Mesothelial cell of epicardium (in vitro differentiated cells): ENCODE measurements at places on chromosomes 4 and X. TPM values are rescaled to one million over a fixed set of nuclear protein-coding genes. Genes with fewer than 3 reads are reported as not detected.

FSTL5 gene
- 0.04 to 0.16 TPM (median 0.09 TPM) in 3 replicates for total RNA-seq

PFKFB1 gene
- total RNA-seq, result 0.83 to 1.1 TPM (median 1.1 TPM) in 3 replicates

ZNF157 gene
- 0.68 to 1.1 TPM (median 0.69 TPM) in 3 replicates for total RNA-seq

ACOT9 gene
- 29.0 to 32.7 TPM (median 32.5 TPM) in 3 replicates for total RNA-seq

BST1 gene
- 0.42 to 1.0 TPM (median 0.58 TPM) in 3 replicates for total RNA-seq

PABPC5 gene
- 6.8 to 8.4 TPM (median 7.4 TPM) in 3 replicates for total RNA-seq

KIF4A gene
- total RNA-seq, result 12.2 to 13.1 TPM (median 12.7 TPM) in 3 replicates

SHROOM4 gene
- total RNA-seq, result 15.1 to 15.4 TPM (median 15.4 TPM) in 3 replicates

NHSL2 gene
- 22.8 to 24.6 TPM (median 24.0 TPM) in 3 replicates for total RNA-seq

DNA sequence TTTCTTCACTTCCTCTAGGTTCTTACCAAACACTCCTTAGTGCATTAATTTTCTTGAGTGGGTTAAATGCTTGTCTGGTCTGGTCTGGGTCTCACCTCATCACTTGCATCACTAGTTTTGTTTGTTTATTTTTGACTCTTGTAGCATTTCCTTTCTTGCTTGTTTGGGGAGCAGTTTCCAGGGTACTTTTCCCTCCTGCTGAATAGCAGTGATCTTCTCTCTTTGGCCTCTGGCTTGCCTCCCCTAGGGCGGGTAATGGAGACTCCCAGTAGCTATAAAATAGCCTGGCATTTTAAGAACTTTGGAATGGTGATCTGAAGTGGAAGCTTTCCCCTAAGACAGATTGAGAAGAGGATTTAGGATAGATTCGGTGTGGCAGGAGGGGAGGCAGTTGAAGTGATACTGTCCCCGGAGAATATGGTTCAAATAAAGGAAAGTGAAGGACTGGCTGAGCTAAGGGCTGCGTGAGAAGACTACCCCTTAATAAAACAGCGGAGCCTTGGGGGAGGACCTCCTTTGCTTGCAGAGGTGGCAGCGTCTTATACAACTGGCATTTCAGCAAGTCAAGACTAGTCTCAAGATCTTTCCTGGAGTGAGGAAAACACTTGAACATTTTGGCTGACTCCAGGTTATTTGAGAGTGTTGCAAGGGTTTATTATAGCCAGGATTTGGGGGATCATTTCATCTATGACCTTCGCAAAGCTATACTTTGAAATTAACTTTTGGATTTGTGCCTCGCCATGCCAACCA lies 190.6 kb downstream of the FRAS1 start:
- DNase-seq, result no peak

DNA sequence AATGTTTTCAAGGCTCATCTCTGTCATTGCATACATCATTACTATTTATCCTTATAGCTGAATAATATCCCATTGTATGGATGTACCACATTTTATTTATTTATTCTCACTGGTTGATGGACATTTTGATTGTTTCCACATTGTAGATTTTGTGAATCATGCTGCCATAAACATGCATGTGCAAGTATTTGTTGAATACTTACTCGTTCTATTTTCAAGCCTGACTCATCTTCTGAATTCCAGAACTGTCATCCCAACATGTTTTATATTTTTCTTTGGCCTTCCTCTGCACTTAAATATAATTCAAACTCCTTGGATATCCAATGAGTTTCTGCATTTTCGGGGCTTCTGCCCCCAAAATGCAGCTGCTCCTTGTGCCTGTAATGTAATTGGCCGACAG lies 77.6 kb downstream of the MXRA5 start:
- DNase-seq, result no peak

GRCh38 chr4:138111462-138112000 lies 130.6 kb downstream of the SLC7A11 start:
- no peak for DNase-seq

GRCh38 chrX:55839485-55839884 lies 121.9 kb downstream of the RRAGB start:
- no peak for DNase-seq

GRCh38 chr4:121706595-121707021 lies 9.8 kb upstream of the ANXA5 start:
- DNase-seq, result no peak

- DNase-seq, result no peak
Observed at GRCh38 chrX:28757290-28757689, 170.0 kb downstream of the IL1RAPL1 start.

DNA sequence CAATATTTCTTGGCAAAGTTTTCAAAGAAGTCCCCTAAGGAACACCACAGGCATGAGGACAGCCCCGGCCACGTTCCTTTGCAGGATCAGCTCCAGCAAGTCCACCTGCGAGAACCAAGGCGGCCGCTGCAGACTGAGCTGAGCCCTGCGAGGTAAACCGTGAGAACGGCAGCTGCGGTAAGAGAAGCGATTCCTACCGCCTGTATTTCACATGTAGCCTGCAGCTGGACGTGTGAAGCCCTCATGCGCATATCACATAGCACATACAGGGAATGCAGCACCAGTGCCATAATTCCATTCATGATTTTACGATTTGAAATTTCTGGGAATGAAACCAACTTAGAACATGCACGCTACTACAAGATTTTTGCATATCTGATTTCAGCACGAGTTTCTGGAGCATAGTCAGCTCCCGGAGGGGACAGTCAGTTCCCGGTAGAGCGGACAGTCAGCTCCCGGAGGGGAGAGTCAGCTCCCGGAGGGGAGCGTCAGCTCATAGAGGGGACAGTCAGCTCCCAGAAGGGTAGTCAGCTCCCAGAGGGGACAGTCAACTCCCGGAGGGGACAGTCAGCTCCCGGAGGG lies 41.7 kb downstream of the FGFRL1 start:
- no peak for DNase-seq

DNA sequence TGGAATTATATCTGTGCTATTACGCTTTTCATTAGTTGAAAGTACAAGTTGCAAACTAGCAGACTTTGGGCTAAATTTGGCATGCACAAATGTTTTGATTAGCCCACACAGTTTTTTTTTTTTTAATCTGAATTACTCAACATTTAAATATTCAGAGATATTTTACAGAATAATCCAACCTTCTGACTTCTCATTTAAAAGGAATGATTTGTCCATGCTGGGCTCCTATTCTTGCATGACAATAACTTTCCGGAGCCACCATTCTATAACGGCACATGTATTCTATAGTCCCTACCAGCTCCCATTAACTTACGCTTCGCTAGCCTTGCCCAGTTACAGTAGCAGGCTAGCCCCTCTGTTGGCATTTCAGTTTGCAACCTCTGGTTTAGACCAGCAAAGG lies 219.3 kb upstream of the FTHL17 start:
- no peak for DNase-seq

GRCh38 chr4:139639654-139640053 lies 26.0 kb upstream of the MGST2 start:
- no peak for DNase-seq

- DNase-seq, result no peak
Observed at GRCh38 chrX:113400193-113400704, 559.6 kb upstream of the AMOT start.

- no peak for DNase-seq
Observed at GRCh38 chr4:7892212-7893019, 47.2 kb downstream of the AFAP1 start.

DNA sequence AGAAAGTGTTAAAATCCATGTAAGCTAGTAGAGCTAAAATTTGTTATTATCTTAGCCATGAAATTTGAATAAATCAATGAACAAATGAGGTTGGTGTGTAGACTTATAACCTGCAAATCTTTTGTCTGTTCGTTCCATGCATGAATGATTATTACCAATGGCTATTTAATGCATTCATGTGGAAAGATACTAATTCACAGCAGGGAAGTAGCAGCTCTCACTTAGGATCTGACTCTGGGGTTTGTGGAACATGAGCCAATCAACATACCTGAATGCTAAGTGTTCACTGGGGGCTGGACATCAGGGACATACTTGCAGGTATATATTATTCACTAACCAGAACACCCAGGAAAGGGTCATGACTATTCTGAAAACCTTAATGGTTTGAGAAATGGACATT lies 444.1 kb downstream of the STIM2 start:
- DNase-seq, result no peak

- DNase-seq, result no peak
Observed at GRCh38 chr4:73593631-73594241, 26.5 kb downstream of the RASSF6 start.

DNA sequence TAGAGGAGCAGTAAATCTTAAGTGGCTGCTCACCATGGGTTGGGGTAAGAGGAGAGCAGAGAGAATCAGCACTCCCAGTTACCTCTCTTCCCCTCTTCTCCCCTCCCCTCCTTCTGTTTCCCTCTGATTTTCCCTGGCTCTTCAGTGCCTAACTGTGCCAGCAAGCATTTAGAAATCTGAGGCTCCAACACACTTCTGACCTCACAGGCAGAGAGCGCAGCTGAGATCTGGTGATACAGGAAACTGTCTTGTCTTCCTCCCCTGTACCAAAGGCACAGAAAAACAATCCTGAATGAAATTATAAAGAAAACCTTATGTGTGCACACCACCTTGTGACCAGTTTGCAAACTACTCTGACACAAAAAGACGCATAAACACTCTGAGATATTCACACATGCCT lies 82.4 kb upstream of the SMIM10 start:
- DNase-seq, result no peak

DNA sequence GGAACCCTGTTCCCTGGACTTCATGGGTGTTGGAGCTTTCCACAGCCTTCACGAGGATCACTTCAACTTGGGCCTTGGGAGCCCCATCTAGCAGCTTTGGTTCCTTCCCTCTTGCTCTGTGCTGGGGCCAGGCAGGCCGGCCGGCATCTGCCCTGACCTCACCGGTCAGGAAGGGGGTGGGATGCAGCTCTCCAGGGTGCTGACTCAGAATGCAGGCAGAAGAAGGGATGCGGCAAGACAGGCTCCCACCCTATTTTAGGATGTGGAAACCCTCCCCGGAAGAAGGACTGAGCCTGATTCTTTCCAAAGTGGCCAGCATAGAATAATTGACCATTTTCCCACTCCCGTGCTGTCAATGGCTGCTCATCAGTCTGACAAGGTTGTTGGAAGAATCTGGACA lies 47.1 kb downstream of the FHDC1 start:
- DNase-seq, result no peak

GRCh38 chr4:83503974-83504373 lies 19.1 kb upstream of the ABRAXAS1 start:
- no peak for DNase-seq

- DNase-seq, result no peak
Observed at GRCh38 chr4:135282676-135283075, 1081.1 kb upstream of the PABPC4L start.

- no peak for DNase-seq
Observed at GRCh38 chr4:75714011-75714410, 10.4 kb upstream of the USO1 start.

GRCh38 chr4:117773064-117773936 lies 261.0 kb upstream of the NDST3 start:
- no peak for DNase-seq

- DNase-seq, result no peak
Observed at GRCh38 chr4:34170946-34171345, 2073.4 kb downstream of the ARAP2 start.

DNA sequence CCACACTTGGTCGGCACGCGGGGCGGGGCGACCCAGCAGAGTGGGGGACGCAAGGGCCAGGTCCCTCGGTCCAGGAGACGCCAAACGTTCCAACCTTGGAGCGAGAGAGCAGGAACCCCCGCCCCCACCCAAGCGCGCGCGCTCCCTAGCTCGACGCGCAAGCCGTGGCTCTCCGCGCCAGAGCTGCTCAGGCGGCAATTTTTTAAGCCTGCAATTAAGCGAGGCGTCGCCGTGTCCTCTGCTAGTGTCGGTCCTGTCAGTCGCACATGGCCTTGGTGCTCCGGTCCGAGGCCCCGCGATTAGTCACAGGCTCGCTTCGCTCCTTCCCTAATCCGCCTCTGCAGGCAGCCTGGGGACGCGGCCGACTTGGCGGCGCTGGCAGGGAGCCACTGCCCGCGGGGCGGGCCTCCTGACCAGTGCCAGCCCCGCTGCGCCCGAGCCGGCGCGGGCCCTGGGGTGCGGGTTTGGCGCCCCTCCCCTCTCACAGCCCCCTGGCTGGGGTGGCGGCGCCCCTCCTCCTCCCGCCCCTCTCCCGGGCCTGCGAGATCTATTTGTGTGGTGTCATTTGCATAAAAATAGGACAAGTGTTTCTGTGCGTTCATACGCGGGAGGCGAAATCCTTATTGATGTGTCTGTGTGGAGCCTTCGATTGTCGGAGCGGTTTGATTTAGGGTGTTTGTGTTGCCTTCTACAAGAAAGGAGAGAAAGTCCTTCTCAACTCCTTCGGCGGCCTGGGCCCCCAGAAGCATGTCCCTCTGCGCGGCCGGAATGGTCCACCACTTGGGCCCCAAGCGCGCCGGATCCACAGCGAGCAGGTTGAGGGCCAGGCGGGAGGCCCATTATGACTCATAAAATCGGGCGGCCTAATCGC lies 9.8 kb upstream of the BCOR start:
- no peak for DNase-seq

- no peak for DNase-seq
Observed at GRCh38 chrX:72312311-72312940, 6.7 kb upstream of the CITED1 start.

GRCh38 chrX:66731398-66731797 lies 92.5 kb upstream of the EDA2R start:
- no peak for DNase-seq

- no peak for DNase-seq
Observed at GRCh38 chr4:119264743-119265142, 52.2 kb downstream of the USP53 start.

- DNase-seq, result no peak
Observed at GRCh38 chrX:1597345-1598020, 6.1 kb downstream of the AKAP17A start.

DNA sequence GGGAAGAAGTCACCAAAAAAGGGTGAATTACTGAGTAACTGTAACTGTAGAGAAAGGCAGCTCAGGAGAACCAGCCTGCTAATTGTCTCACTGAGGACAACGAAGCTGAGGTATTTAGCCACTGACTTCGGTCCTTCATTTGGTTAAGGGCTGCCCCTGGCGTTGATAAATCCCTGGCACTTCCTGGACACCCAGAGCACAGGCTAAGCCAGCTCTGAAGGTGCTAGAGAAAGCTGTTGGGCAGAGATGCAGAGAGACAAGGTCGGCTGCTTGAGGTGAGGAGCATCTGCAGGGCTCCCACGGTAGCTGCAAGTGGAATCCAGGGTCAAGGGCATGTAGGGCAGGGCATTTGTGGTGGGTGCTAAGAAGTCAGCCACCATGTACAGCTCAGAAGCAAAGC lies 33.4 kb upstream of the AP1S2 start:
- no peak for DNase-seq

- no peak for DNase-seq
Observed at GRCh38 chr4:21638171-21638725, 310.3 kb downstream of the KCNIP4 start.

DNA sequence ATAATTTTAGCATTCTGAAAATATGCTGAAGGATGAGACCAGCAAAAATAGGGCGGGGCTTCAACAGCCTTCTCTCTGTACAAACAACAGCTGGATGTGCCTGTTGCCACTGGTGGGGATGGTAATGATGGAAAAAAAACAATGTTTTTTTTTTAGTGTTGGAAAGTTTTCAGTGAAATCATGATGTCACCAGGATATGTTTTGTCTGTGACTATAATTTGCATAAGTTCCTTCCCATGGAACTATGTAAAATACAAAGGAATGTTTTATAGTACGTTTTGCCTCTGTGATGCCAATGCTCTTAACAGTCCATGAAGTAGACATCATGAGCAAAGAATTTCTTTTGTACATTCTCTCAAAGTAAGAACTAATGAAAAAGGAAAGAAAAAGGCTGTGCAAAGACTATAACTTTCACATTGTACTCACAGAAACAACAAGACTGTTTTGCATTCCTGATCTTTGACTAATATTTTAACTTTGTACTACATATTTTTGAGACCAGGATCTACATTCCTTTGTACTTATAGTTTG lies 589.7 kb downstream of the SPRY1 start:
- no peak for DNase-seq

- no peak for DNase-seq
Observed at GRCh38 chr4:151946718-151947117, 185.9 kb upstream of the GATB start.

GRCh38 chrX:65392284-65392683 lies 142.3 kb downstream of the LAS1L start:
- DNase-seq, result no peak
